ENCODE measurements at places on chromosomes 13 and 19. TPM values are rescaled to one million over a fixed set of nuclear protein-coding genes. Genes with fewer than 3 reads are reported as not detected.

Gene PRODH2
- total RNA-seq: not detected

Gene NEK5
- 0.29 TPM for total RNA-seq

Gene PCDH9
- total RNA-seq: 2.4 TPM

Gene COX6B2
- total RNA-seq: not detected

Gene ONECUT3
- not detected for total RNA-seq

Gene LRRC63
- 0.42 TPM for total RNA-seq

Gene ZNF557
- total RNA-seq: 8.2 TPM

Gene RUBCNL
- 5.3 TPM for total RNA-seq

Gene NLRP12
- 2.0 TPM for total RNA-seq

Gene TSSK6
- 1.00 TPM for total RNA-seq

Gene PEG3
- total RNA-seq: 9.9 TPM

Gene C19orf38
- 2.0 TPM for total RNA-seq

Gene DKKL1
- not detected for total RNA-seq

Gene NTN5
- total RNA-seq: 0.38 TPM

Gene IFNL2
- not detected for total RNA-seq

Gene HSD17B14
- total RNA-seq: 5.6 TPM

Gene CLIP3
- 30.4 TPM for total RNA-seq

Gene SULT2B1
- 0.60 TPM for total RNA-seq

Gene ZNF460
- 49.7 TPM for total RNA-seq

Gene ABHD13
- total RNA-seq: 9.4 TPM

Gene APOC1
- 4.3 TPM for total RNA-seq

Gene MIA
- 1.6 TPM for total RNA-seq

Gene LIG4
- 17.2 TPM for total RNA-seq

Gene IL17D
- total RNA-seq: 9.2 TPM

Gene EPSTI1
- 10.4 TPM for total RNA-seq

Gene UHRF1
- total RNA-seq: 2.2 TPM

Gene POMP
- 65.9 TPM for total RNA-seq

Gene PCSK4
- 1.8 TPM for total RNA-seq

Gene ZNF780A
- 17.9 TPM for total RNA-seq

Gene CDC42EP5
- 25.7 TPM for total RNA-seq

Gene PSG7
- not detected for total RNA-seq

Gene ZNF888
- 3.2 TPM for total RNA-seq

Gene EDNRB
- 45.1 TPM for total RNA-seq

Gene LACC1
- total RNA-seq: 12.7 TPM

Gene ADAMTS10
- 27.2 TPM for total RNA-seq

Gene NUCB1
- total RNA-seq: 282 TPM

Gene ACP7
- total RNA-seq: not detected

Gene ZNF44
- 14.5 TPM for total RNA-seq
